PC-9 (cell line): ENCODE measurements at places on chromosomes 2 and 18. TPM values are rescaled to one million over a fixed set of nuclear protein-coding genes. Genes with fewer than 3 reads are reported as not detected.

GRCh38 chr18:39622431-39622830, 2056.8 kb upstream of the CELF4 start:
- DNase-seq = no peak

DNA sequence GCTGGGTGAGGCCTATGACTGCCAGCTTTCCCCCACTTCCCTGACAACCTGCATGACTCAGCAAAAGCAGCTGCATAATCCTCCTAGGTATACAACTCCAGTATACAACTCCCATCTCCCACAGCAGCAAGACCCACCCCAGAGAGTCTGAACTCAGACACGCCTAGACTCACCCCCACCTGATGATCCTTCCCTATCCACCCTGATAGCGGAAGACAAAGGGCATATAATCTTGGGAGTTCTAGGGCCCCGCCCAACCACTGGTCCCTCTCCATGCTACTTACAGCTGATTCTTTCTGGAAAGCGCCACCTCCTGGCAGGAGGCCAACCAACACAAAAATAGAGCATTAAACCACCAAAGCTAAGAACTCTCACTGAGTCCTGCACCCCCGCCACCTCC, 296.5 kb downstream of the DCC start:
- no peak for DNase-seq

- DNase-seq = no peak
These were observed 229.8 kb downstream of the CCDC178 start for GRCh38 chr18:33210575-33211189.

The GKN2 gene
- not detected in 2 replicates for total RNA-seq

GRCh38 chr2:113760400-113760799, 4.0 kb upstream of the SLC35F5 start:
- DNase-seq = no peak

DNA sequence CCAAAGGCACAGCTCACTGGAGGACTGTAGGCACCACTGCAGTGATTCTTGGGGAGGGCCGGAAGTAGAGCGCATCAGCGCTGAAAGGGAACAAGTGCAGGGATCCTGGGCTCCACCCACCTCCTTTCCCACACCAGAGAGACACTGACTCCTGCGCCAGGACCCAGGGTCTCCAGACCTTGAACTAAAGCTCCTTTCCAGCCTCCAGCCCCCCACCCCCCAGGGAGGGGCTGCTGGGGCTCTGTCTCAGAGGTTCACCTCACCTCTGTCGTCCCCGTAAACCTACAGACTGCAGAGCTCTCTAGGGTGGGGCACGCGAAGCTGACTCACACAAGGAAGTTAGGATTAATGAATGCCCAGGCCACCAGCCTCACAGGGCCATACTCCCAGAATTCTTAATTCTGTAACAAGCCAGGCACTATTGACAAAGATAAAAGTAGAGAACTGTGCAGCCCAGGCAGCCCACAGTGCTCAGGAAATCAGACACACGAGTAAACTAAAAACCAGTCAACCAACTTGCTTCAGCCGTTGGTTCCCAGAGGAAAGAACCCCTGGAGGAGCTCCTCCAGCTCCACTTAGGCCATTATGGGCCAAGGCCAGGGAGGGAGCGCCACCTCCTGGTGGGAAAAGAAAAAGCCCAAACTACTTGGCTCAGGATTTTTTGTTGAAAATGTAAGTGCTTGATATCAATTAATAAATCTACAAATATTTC, 45.1 kb upstream of the ACAA2 start:
- DNase-seq = peak; percentile 66

DNA sequence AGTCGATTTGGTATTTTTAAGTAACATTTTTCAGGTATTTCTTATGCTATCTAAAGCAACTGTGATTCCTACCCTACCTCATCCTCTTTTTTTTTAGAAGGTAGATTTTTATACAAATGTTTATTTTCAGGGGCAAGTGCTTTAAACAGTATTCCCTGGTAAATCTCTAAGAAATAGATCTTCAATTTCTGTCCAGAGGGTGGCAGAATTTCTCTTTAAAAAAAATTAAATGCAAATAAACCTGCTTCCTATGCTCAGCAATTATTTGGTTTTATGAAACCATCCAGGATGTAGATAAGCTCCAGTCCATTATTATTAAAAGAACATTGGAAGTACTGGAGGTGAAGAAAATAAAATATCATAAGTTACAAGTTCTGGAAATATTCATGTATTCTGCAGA, 191.9 kb downstream of the MYO3B start:
- no peak for DNase-seq

The RASGRP3 gene
- 0.10 and 0.72 TPM in 2 replicates for total RNA-seq

DNA sequence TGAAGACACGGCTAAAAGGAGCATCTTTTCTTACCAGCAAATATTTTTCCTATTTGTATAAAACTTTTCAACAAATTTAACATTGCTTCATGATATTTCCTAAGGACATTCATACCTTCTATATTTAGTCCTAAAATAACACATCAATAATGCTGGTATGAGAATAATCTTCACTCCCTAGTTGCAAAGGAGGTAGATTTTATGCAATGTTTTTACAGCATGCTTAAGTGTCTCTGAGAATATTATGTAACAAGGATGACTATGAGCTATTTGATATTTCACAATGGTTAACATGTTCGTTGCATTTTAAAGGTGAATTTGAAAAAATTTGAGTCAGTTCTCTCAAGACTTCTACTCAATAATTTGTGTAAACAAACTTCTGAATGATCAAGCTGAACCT, 506.7 kb downstream of the NUP35 start:
- no peak for DNase-seq

DNA sequence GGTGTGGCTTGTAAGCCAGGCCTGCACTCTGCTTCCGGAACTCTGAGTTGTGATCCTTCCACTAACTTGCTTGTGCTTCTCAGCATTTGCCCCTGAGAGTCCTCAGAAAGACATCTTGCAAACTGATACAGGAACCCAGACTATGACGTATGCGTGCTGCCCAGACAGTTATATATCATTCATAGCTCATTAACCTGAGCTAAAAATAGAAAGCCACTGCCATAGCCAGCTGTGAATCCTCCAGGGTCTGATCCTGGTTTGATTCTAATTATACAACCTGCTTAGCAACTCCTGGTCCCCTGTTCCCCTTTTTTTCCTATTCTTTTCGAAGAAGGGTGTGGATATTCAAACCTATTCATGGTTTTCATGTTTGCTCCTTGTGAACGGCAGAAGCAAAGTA, 63.7 kb downstream of the MARCHF4 start:
- no peak for DNase-seq

DNA sequence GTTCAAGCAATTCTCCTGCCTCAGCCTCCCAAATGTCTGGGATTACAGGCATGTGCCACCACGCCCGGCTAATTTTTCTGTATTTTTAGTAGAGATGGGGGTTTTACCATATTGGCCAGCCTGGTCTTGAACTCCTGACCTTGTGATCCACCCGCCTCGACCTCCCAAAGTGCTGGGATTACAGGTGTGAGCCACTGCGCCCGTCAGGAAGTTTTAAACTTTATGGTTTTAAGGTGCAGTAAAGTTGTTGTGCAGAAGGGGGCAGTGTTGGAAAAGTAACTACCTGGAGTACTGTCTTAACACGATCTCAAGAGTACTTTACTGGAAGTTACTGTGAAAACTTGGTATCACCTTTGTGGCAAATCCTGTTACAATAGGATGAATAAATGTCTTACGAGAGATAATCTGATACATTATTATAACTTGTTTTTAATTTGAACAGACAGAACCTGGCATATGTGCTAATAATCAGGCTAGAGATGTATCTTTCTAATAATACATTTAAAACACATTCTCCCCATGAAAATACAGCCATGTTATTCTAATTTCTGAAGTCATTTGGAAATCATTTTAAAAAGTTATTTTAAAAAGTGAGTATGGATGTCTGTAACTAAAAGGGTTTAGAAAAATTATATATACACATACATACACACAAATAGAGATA, 10.8 kb downstream of the SPDYA start:
- DNase-seq = peak; percentile 50

DNA sequence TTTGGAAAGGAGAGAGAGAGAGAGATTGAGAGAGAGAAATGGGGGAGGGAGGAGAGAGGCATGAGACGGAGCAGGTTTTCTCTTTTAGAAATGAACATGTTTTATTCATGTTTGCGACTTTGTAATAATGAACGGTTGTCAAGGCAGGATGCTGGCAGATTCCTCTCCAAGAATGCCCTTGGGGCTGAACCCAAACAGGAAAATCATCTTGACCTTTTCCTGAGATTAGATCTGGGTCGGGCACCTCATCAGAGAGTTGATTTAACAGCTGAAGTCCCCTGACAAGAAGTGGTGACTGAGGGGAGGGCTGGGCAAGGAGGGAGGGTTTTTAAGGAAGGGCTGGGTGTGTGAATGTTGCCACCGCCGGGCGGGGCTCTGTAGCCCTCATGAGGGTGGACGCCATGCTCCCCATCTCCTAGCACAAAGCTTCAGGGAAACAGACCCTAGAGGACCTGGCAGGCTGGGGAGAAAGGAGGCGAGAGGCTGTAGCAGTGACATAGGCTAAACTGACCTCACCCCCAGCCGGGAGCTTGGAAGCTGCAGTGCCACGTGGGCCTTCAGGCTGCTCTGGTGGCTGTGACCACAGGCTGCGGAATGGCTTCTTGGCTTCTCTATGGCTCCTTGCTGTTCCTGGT, 60.0 kb downstream of the LIPG start:
- DNase-seq = no peak

DNA sequence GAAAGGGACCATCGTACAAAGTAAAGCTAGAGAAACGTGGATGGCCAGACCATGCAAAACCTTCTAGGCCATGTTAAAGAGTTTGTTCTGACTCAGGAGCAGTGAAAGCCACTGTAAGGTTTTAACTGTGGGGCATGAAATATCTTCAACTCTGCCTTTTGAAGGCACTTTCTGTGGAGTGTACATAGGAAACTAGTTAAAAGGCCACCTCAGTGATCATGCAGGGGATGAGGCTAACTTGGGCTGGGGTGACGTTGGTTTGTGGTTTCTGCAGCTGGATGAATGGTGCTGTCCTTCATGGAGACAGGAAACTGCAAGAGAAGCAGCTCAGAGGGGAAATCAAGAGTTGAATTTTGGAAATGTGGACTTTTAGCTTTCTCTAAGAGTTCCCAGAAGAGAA, 190.7 kb downstream of the CDCA7 start:
- no peak for DNase-seq
